ENCODE measurements at places on chromosomes 12 and 14. TPM values are rescaled to one million over a fixed set of nuclear protein-coding genes. Genes with fewer than 3 reads are reported as not detected.

The MYL2 gene
- not detected for total RNA-seq

The SLC6A13 gene
- total RNA-seq, result not detected

The GYS2 gene
- not detected for total RNA-seq

The C12orf76 gene
- total RNA-seq, result 17.3 TPM

The SGPP1 gene
- 24.4 TPM for total RNA-seq

The FSCB gene
- total RNA-seq, result not detected

The TNS2 gene
- 13.7 TPM for total RNA-seq

The MMP19 gene
- total RNA-seq, result 0.98 TPM

The DACT1 gene
- total RNA-seq, result not detected

DNA sequence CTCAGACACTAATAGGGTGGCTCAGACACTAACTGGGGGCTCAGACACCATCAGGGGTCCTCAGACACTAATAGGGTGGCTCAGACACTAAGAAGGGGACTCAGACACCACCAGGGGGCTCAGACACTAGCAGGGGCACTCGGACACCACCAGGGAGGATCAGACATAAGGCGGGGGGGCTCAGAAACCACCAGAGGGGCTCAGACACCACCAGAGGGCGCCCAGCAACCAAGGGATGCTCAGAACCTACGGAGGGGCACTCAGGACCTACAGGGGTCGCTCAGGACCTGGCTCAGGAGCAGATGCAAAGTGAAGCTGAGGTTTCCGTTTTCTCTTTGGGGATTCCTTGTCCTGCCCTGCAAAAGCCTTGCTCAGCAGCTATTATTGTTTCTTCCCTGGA, 448.5 kb downstream of the TMEM121 start:
- peak; percentile 2 for DNase-seq

- DNase-seq, result no peak
Measured at GRCh38 chr14:106309423-106309822, 783.0 kb downstream of the TMEM121 start.

DNA sequence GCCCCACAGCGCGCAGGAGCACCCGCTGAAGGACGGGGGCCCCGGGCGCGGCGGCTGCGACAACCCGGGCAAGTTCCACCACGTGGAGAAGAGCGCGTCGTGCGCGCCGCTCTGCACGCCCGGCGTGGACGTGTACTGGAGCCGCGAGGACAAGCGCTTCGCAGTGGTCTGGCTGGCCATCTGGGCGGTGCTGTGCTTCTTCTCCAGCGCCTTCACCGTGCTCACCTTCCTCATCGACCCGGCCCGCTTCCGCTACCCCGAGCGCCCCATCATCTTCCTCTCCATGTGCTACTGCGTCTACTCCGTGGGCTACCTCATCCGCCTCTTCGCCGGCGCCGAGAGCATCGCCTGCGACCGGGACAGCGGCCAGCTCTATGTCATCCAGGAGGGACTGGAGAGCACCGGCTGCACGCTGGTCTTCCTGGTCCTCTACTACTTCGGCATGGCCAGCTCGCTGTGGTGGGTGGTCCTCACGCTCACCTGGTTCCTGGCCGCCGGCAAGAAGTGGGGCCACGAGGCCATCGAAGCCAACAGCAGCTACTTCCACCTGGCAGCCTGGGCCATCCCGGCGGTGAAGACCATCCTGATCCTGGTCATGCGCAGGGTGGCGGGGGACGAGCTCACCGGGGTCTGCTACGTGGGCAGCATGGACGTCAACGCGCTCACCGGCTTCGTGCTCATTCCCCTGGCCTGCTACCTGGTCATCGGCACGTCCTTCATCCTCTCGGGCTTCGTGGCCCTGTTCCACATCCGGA, 1.4 kb downstream of the FZD10 start:
- no peak for DNase-seq

- DNase-seq, result no peak
Measured at GRCh38 chr14:85178864-85179263, 351.1 kb upstream of the FLRT2 start.

DNA sequence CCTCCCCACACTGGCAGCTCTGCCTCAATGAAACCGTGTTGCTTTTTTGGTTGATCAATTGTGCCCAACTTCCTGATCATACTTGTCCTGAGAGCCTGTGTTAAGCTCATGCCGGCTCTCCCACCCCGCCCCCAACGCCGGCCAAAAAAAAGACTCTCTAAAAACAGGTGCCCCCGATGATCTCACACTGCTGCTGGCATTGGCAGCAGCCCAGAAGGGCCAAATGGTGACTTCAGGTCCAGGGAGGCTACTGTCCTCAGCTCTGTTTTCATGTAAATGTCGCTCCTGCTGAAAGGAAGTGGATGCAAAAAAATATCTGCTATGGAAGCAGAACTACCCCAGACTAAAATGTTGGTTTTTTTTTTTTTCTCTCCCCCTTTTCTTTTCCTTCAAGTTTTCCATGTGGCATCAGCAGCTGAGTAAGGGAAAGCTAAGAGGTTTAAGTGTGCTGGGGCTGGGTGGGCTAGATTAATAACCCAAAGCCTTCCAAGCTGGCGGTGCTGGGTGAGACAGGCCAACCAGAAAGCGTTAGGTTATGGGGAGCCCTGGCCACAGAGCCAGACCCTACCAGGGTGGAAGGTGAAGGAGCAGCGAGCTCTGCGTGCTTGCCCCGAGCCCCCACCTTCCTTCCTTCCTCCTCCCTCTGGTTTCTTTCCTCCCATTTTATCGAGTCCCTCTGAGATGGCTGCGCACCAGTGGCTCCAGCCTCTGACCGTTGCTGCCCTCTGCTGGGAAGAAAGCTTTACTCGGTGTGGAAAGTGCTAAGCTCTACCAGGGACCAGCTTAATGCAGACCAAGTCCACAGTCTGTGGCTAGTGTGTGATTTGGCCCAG, 396.1 kb downstream of the NRXN3 start:
- DNase-seq, result peak; percentile 94

DNA sequence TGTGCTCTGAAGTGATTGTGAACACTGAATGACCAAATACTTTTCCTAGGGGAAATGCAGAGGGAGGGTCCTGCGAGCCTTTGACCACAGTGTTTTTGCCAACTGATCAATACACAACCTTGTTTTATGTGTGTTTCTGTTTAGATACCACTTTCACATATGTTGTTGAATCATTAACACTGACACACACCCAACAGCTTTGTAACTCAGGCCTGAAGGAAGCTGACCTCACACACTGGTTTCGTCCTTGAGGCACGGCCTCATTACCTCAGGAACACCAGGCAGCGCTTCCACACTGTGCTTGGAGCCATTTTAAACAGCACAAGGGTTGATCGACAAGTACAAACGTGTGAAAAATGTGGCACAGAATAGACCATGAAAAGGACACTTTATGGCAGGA, 60.0 kb downstream of the PPFIBP1 start:
- DNase-seq, result no peak

GRCh38 chr12:58583529-58583928, 336.8 kb downstream of the LRIG3 start:
- DNase-seq, result no peak

DNA sequence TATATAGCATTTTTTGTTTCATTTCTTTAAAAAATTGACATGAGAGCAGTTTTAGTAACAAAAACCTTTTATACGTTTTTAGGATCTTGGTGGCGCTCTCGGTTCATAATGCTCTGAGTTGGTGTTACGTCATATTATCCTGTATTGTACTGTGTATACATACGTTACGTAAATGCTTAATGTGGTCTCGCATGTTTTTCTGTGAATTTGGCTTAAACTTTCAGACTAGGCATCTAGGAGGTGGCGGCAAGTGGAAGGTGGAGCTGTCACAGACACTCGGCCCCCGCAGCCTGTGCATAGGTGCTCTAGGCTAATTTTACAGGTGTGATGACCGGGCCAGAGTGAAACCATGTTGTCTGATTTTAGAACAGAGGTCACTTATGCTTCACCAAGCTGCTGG, 60.0 kb downstream of the PPP2R5C start:
- no peak for DNase-seq

- DNase-seq, result no peak
Measured at GRCh38 chr12:56932146-56932545, 2.1 kb downstream of the SDR9C7 start.

- no peak for DNase-seq
Measured at GRCh38 chr12:66109056-66109455, 21.5 kb downstream of the LLPH start.

- DNase-seq, result no peak
Measured at GRCh38 chr12:106648736-106649135, 65.9 kb downstream of the RFX4 start.

GRCh38 chr14:71194251-71194650, 287.0 kb downstream of the PCNX1 start:
- DNase-seq, result no peak

GRCh38 chr12:66851134-66851533, 172.3 kb upstream of the GRIP1 start:
- DNase-seq, result no peak

DNA sequence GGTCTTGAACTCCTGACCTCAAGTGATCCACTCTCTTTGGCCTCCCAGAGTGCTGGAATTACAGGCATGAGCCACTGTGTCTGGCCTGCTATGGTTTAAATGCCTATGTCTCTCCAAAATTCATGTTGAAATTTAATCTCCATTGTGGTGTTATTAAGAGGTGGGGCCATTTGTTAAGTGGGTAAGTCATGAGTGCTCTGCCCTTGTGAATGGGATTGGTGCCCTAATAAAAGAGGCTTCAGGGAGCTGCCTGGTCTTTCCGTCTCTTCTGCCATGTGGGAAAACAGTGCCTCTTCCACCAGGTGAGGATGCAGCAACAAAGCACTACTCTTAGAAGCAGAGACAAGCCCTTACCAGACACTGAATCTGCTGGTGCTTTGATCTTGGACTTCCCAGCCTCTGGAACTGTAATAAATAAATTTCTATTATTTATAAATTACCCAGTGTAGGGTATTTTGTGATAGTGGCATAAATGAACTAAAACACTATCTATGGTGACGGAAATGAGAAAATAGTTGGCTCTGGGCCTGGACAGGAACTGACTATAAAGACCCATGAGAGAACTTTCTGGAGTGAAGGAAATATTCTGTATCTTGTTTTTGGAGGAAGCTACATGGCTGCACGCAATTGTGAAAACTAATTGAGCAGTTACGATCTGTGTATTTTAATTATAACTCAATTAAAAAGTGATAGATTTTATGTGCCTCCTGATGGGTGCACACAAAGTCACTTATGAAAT, 12.1 kb upstream of the ATP23 start:
- DNase-seq, result no peak

GRCh38 chr12:127723251-127723650, 543.7 kb upstream of the TMEM132C start:
- DNase-seq, result peak; percentile 96

- no peak for DNase-seq
Measured at GRCh38 chr14:93538413-93538812, 107.7 kb downstream of the UNC79 start.

DNA sequence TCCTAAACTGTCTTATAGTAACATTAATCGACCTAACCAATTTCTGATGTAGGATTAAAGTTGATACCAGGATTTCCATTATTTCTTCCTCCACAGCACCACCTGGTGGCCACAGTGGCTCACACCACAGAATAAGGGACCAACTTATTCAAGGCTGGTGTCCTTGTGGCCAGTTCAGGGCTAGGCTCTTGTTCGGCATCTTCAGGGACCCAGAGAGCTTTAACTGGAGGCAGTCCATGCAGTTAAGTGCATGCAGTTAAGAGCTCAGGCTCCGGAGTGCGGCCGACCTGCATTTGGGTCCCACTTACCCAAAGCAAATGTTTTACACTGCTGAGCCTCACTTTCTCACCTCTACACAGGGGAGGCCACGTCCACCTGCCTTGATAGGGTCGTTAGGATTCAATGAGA, 42.0 kb upstream of the GPR68 start:
- peak; percentile 87 for DNase-seq

DNA sequence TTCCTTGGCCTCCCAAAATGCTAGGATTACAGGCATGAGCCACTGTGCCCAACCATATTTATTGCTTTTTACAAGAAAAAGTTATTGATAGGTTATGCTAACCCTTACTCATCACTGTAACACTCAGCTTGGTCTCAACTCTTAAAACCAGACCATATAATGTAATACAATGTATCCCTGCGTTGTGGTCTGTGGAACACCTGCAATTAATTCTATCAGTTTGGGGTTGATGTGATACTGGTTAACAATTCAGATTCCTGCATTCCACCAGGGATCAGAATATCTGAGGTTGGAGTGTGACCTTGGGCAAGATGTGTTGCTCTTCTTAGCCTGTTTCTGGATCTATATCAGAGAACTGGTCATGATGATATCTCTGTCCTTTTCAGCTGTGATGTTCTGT, 419.0 kb downstream of the RAD51B start:
- DNase-seq, result no peak

- DNase-seq, result no peak
Measured at GRCh38 chr12:67671419-67671818, 22.9 kb downstream of the DYRK2 start.

DNA sequence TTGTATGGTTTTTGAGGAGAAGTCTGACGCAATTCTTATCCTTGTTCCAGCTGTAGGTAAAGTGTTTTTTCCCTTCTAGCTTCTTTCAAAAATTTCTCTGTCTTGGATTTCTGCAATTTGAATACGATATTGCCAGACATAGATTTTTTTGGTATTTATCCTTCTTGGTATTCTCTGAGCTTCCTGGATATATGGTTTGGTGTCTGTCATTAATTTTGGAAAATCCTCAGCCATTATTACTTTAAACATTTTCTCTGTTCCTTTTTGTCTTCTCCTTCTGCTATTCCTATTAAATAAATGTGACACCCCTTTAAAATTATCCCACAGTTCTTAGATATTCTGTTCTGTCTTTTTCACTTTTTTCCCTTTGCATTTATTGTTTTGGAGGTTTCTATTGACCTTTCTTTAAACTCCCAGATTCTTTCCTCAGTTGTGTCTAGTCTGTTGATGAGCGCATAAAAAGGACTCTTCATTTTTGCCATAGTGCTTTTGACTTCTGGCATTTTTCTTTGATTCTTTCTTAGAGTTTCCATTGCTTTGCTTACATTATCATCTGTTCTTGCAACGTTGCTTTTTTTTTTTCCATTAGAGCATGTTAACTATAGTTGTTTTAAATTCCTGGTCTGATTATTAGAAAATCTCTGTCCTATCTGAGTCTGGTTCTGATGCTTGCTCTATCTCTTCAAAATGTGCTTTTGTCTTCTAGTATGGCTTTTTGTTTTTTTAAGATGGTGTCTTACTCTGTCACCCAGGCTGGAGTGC, 129.1 kb downstream of the MSRB3 start:
- DNase-seq, result no peak

- DNase-seq, result no peak
Measured at GRCh38 chr14:92035890-92036289, 4.0 kb downstream of the TRIP11 start.

DNA sequence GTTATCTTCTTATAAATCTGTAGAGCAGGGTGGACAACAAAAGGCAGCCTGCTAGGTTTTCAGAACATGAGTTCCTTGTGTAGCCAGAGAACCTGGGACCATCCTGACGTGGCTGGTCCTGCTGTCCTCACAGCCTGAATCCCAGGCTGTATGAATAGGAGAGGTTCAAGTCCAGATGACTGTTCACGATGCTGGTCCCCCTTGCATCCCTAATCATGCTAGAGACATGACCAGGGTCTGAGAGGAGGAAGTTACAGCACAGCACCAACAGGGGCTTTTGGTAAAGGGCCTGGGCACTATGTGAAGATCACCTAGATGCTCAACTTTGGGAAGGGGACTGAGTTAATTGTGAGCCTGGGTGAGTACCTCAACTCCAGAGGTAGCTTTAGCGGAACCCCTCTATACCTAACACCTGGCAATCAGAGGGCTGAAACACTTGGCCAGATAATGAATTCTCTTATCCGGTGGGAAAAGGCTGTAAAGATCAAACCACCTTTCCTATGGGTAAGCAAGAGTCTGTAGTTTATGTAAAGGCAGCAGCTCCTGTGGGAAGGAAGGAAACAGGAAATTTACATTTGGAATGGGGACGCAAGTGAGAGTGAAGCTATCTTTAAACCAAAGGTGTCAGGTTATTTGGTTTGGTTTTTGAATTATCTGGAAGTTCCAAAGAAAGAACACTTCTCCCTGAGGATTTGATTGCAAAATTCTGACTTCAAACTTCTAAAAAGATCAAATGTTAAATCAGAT, 112.8 kb downstream of the DAD1 start:
- no peak for DNase-seq
